NCI-H460 (cell line): ENCODE measurements at places on chromosomes 13 and 19.

DNA sequence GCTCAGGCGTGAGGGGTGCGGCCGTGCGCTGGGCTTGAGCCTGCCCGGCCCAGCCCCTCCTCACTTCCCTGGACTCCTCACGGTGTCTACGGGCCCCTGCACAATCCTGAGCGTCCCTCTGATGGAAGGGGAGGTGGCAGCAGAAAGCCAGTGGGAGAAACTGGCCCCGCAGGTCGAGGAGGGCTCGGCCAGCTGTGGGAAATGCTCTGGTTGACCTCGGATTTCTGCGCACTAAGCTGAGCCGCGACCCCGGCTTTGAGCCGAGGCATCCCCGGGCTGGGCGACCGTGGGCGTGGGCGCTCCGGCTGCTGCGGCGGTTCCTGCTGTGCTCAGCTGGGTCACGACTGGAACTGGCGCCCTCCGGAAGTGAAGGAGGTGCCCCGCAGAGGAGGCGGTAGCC is 70.1 kb downstream of the ZNF208 start:
- no peak for DNase-seq

DNA sequence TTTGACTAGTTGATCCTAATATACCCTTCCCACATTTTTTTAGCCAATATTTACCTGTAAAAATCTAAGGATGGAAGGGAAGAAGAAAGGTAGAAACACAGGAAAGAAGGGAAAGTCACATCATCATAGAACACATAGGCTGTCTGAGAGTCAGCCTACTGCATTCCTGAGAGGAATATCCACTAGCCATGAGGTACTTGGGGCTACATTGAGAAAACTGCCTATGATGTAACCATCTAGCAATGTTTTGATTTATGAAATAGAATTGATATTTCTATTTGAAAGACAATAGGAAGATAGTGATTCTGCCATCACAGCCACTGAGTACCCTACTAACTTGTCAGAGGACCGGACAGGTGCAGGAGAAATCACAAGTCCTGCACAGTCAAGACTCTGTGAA is 873.8 kb downstream of the GPC5 start:
- no peak for DNase-seq

DNA sequence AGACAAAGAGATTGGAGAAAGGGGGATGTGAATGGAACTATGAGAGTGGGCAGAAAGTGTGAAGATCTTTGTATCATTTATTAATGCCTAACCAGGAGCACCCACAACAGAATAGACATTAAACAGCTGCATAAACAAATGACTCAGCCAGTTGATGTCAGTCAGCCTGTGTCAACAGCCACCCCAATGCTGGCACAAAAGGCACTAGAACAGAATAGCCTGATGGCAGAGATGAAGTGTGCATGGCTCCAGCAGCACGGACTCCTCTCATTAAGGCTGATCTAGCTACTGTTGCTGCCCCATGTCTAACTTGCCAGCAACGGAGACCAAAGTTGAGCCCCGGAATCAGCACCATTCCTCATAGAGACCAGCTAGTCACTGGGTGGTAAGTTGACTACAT is 7.8 kb downstream of the CPB2 start:
- no peak for DNase-seq

- DNase-seq = no peak
Measured at GRCh38 chr13:21045100-21045499, 16.3 kb downstream of the LATS2 start.

GRCh38 chr13:73757481-73758233 is 376.5 kb downstream of the KLF12 start:
- no peak for DNase-seq

DNA sequence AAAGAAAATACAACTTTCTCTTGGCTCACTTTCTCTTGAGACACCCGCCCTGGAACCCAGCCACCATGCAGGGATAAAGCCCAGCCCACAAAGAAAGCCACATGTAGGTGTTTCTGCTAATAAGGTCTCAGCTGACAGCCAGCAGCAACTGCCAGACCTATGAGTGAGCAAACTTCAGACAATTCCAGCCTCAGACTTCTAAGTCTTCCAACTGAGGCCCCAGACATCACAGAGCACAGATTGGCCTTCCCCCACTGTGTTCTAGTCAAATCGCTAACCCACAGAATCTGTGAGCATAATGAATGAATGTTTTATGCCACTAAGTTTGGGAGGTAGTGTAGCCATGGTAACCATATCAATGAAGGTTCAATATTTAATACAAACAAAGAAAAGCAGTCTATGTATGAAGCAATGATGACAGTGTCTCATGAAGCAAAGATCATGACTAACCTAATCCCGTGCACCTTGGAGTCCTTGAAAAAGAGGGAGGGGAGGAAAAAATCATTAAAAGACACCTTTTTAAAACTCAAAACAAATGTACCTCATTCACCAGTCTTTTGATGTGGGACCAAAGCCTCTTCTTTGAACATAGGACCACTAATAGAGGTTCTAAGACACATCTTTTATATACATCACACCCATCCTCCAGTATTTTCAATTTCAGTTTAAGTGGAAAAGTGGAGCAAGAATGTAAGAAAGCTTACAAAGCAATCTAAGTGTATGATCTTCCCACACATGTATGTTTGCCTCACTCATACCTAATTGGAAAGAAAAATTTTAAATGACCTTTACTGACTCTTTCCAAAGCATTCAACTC is 6.2 kb downstream of the MRPS31 start:
- no peak for DNase-seq

GRCh38 chr13:58043971-58044370 is 412.4 kb downstream of the PCDH17 start:
- DNase-seq = no peak

- no peak for DNase-seq
Measured at GRCh38 chr19:18097993-18098890, 664 bp downstream of the MAST3 start.

- DNase-seq = peak; percentile 69
Measured at GRCh38 chr19:49145573-49146407, 9.4 kb downstream of the HRC start.

GRCh38 chr19:35115177-35115951 is at the start of gene FXYD3:
Gene FXYD3 (plus strand): TSS chr19:35115823. CDS start chr19:35119377, 3,554 bp downstream.
- DNase-seq = no peak

GRCh38 chr19:4969292-4969771 is 419 bp downstream of the KDM4B start:
- DNase-seq = no peak

- no peak for DNase-seq
Measured at GRCh38 chr13:106500445-106500844, 35.0 kb downstream of the EFNB2 start.

- DNase-seq = no peak
Measured at GRCh38 chr13:39185326-39185725, 147.1 kb downstream of the NHLRC3 start.

DNA sequence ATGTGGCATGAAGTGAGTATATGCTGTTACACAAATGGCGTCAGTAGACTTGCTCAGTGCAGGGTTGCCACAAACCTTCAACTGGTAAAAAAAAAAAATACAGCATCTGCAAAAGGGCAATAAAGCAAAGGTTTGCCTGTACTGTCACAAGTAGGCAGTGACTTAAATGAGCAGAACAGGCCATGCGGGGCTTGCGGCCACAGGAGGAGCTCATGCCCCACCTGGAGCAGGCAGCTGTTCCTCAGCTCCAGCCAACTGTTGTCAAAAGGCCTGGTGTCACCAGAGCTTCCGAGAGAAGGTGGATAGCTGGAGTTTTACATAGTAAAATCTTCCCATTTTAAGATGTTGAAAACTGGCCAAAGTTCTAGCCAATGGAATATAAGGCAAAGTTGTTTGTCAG is 7.7 kb downstream of the ATP7B start:
- DNase-seq = no peak

DNA sequence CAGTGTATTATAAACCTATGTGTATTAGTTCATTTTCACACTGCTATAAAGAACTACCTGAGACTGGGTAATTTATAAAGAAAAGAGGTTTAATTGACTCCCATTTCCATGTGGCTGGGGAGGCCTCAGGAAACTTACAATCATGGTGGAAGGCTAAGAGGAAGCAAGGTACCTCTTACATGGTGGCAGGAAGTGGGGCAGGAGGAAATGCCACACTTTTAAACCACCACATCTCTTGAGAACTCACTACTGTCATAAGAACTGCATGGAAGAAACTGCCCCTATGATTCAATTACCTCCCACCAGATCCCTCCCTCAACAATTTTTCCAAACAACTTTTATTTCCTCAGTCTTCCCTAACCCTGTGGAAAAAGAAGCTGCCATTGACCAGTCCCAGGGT is 14.5 kb upstream of the TPP2 start:
- no peak for DNase-seq

DNA sequence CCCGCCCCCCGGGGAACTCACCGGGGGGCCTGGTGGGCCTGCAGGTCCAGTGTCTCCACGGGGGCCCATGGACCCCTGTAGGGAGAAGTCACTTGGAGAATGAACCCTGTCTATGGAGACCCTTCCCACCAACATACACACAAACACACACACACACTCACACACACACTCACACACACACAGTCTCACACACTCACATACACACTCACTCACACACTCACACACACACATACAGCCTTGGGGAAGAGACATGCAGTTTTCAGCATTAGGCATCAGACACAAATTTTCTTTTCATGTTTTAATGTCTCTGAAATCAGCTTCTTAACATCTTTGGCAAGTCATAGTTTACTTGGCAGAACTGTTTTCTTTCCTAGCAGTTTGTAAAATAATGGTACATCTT is 31.0 kb upstream of the OLFM2 start:
- no peak for DNase-seq

DNA sequence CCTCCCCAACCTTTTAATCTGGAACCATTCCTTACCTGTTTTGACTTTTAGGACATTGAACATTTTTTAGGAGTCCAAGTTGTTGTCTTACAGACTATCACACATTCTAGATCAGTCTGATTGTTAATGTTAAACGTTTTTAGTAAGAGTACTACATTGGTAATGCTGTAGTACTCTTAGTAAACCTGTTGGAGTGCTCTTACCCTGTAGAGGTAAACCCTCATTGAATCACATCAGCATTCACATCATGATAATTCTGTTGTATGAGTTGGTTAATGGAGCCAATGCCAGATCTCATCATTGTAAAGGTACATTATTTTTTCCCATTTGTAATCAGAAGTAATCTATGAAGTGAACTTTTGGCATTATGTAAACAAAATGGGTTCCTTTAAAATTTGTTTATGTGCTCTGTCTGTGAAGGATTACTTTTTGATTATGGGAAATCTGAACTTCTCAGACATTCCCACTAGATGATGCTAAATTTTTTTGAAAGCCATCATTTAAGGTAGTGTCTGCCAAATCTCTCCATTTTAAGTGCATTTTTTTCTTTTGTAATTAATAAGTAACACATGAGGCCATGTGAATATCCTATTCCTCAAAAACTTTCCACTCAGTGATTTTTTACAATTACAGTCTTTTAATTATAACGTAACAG is 55.2 kb downstream of the VWA8 start:
- peak; percentile 37 for DNase-seq

DNA sequence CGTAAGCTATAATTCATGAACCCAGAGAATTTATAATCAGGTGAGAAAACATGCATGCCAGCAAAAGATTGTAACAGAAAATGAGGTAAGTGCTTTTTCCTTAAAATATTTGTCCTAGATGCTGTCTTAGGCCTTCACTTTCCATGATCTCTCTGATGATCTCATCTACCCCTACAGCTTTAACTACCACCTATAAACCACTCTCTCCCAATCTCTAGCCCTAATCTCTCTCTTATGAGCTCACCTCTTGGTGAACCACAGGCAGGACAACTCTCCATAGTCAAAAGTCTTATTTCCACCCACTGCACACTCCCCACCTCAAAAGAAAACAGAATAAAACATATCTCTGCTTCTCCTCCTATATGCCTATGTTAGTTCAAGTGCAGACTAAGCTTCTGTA is 137.1 kb downstream of the SLC7A1 start:
- DNase-seq = no peak

GRCh38 chr19:4831304-4831978 is at the start of gene TICAM1:
Gene TICAM1 (minus strand): TSS chr19:4831712. CDS start chr19:4818377, 13,335 bp downstream.
- peak; percentile 30 for DNase-seq

DNA sequence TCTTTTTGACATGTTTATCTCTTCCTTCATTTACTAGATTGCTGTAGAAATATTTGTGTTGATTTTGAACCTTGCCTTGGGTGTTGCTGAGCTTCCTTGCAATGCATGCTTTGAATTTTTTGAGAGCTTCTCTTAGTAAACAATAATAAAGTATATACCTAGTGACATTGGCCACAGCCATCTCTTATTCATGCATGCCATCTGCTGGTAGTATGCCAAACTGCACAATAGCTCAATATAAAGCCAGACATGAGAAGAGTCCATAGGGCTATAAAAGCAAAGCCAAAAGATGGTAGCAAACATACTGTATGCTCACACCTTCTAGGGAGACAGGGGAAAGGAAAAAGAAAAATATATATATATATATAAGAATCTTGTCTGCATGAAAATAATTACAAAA is 18.9 kb upstream of the ZSCAN5A start:
- peak; percentile 60 for DNase-seq

DNA sequence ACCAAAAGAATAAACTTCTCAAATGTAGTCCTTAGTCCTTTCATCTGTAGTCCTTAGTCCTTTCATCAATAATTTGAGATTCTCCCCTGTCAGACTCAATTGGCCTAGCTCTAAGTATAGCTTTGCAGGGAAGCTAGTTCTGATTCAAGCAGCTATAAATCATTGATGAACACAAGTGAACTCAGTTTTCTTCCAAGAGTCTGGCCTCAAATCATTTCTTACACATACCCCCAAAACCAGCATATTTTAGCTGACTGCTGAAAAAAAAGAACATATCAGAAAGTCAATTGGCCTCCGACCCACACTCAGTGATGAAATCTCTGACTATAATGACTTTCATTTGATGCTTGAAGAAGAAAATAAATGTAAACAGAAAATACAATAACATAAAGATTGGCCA is 64.9 kb downstream of the TNFSF11 start:
- DNase-seq = no peak

DNA sequence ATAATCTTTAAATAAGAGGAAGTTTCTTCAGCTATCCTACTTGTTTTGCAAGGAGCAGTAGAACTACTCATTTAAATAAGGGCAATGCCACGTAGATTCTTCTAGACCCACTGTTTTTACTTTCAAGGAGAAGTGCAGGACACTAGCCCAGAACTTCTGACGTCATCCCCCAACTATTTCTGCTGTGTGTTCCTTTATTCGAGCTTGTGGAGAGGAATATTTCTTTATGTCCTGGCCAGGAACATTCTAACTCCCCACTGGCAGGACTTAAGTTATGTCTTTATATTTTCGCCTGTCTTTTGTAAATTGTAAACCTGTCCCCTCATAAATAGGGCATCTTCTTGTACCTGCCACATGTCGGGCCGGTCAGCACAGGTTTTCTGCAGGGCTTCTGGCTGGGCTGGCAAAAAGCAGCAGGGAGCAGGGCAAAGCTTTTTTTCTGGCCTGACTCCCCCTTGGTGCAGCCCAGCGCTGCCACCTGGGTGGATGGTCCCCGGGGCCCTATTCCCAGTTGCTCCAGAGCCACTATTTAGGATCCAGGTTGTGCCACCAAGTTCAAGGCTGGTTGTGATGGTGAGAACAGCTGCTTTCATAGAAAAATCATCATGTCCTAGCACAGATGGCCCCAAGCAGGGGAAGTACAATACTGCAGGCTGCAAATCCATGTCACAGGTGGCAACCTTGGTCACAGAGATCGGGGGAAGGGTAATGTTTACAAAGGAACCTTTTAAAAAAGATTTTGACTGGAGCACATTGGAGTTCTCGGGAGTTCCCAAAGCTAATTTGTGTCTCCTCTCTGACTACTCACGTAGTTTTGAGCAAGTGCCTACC is 1.8 kb downstream of the MBNL2 start:
- DNase-seq = peak; percentile 43
